ENCODE measurements at places on chromosomes 11 and 22. TPM values are rescaled to one million over a fixed set of nuclear protein-coding genes. Genes with fewer than 3 reads are reported as not detected.

The USH1C gene
- total RNA-seq: not detected

The TTC12 gene
- total RNA-seq: 17.5 TPM

The ARHGEF17 gene
- 69.1 TPM for total RNA-seq

The CRACR2B gene
- 22.6 TPM for total RNA-seq

The CHKA gene
- total RNA-seq: 36.8 TPM

The CBLIF gene
- not detected for total RNA-seq

The PHETA2 gene
- total RNA-seq: 20.4 TPM

The C11orf52 gene
- total RNA-seq: 6.2 TPM

The NXPE2 gene
- total RNA-seq: 0.17 TPM

The FEN1 gene
- total RNA-seq: 13.9 TPM

The RGL4 gene
- total RNA-seq: 0.15 TPM

The TBX10 gene
- not detected for total RNA-seq

The YPEL1 gene
- 2.4 TPM for total RNA-seq

The MMP13 gene
- total RNA-seq: not detected

The FAM180B gene
- not detected for total RNA-seq

The SDHAF2 gene
- 38.2 TPM for total RNA-seq

The TYR gene
- not detected for total RNA-seq

The TM7SF2 gene
- 37.1 TPM for total RNA-seq

The EHF gene
- 41.1 TPM for total RNA-seq

The PHOX2A gene
- total RNA-seq: not detected

The CLDN5 gene
- total RNA-seq: 89.7 TPM

The SLC7A4 gene
- total RNA-seq: 0.31 TPM

The FOLR1 gene
- 80.8 TPM for total RNA-seq

All from left lung (tissue), 14 donors.